ENCODE measurements at places on chromosomes 7 and 10.

GRCh38 chr7:77655836-77656455, 40.3 kb upstream of the RSBN1L start:
- H3K27ac ChIP-seq: no peak overlapping the region
- peaks cover 6% of the 10 kb centered on the region for H3K36me3 ChIP-seq
- no peak for DNase-seq
- no peaks in the 10 kb centered on the region for H3K27me3 ChIP-seq
- H3K4me1 ChIP-seq: no peaks in the 10 kb centered on the region

DNA sequence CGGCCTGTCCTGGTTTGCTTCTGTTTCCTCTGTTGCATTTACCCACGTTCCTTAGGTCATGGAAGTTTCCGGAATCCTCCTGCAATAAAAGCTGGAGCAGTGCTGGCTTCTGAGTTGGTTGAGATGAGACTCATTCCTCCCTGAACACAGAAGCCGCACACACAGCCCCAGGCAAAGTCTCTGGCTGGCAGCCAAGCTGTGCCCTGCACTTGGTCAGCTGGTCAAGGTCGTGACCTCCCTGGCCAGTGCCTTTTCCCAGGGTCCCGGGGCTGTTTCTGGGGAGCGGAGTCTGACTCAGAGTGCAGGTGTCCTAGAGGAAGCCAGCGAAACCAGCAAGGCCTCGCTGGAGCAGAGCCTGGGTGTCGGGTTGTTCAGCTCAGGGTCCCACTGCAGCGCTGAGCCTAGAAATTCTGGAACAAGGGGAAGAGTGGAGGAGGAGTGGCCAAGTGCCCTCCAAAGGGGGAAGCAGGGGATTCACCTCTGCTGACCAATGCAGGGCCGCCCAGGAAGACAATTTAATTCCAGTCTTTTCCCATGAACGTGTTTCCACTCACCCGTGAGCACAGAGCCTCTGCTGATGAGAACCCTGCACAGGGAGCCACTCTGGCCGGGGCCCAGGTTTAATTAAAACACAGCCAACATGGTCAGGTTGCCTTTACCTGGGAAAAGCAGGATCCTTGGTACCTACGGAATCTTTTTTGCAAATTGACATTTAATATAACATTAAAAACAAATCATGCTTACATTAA, 245.5 kb upstream of the PPP2R2D start:
- H3K27ac ChIP-seq: no peak overlapping the region
- no peaks in the 10 kb centered on the region for H3K27me3 ChIP-seq
- no peaks in the 10 kb centered on the region for H3K36me3 ChIP-seq
- H3K4me1 ChIP-seq: peaks cover 1% of the 10 kb centered on the region
- H3K4me3 ChIP-seq: no peak overlapping the region

GRCh38 chr10:47241256-47241655, 58.7 kb upstream of the GDF10 start:
- H3K27me3 ChIP-seq: no peaks in the 10 kb centered on the region
- H3K27ac ChIP-seq: no peak overlapping the region
- H3K36me3 ChIP-seq: no peaks in the 10 kb centered on the region
- DNase-seq: no peak

DNA sequence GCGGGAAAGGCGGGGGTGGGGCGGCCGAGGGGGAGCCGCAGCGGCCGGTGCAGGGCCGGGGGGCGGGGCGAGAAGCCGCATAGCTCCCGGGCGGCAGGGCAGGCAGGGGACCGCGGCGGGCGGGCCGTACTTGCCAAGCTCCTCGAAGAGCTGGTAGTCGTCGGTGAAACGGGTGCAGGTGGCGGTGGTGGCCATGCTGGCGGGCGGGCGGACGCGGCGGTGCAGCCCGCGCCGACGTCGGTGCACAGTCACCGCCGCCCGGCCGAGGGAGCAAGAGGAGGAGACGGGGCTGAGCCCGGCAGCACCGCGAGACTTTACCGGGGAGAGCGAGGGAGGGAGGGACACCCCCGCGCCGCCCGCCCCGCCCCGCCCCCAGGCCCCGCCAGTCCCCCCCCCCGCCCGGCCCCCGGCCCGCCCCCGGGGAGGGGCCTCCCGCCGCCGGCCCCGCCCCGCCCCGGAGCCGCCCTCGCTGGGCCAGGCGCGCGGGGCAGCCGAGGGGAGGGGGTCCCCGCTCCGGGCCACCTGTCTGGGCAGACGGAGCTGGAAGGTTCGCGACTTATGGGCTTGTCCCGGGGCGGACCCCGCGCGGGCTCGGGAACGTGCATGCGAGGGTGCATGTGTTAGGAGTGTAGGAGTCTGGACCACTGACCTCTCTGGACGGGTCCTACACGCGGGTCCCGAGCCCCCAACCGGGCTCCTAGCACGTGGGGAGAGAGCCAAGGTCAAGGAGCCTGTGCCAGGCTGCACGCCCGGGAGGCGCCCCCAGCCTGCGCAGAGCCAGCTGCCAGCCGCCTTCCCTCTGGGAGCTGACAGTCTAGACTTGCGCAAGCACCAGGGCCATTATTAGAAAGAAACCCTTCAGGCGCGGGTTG, at the start of gene CAMK2G:
TSS of gene CAMK2G (minus strand) at position 289 of the 872 bp plus-strand sequence. CDS start at position 195, 94 bp downstream.
- peak within 1 kb of the TSS; percentile 88 for H3K4me3 ChIP-seq
- 0 out of 2 replicates have a peak, but pooled peaks cover 3% of the 10 kb centered on the region for H3K4me1 ChIP-seq
- no peaks in the 10 kb centered on the region for H3K27me3 ChIP-seq
- DNase-seq: peak; percentile 27
- H3K27ac ChIP-seq: no peak within 1 kb of the TSS

GRCh38 chr7:87083865-87084519, 24.5 kb upstream of the ELAPOR2 start:
- DNase-seq: no peak
- no peaks in the 10 kb centered on the region for H3K36me3 ChIP-seq
- H3K4me1 ChIP-seq: no peaks in the 10 kb centered on the region
- H3K27me3 ChIP-seq: no peaks in the 10 kb centered on the region
- H3K27ac ChIP-seq: no peak overlapping the region

DNA sequence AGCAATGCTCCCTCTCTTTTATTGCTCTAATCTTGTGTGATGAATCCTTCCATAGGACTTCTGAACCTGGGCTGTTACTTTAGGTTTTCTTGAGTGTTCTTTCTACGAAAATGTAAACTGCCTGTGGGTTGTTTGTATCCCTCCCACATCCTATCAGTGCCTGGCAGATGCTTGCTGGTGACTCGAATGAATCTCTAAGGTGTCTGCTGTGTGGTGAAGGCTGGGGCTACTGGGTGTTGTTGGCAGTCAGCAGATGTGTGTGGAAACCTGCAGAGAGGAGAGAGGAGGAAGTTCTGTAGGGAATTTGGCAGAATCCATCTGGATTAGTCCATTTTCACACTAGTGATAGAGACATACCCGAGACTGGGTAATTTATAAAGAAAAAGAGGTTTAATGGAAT, 639.4 kb downstream of the CALN1 start:
- no peaks in the 10 kb centered on the region for H3K4me1 ChIP-seq
- H3K27me3 ChIP-seq: no peaks in the 10 kb centered on the region
- H3K36me3 ChIP-seq: no peaks in the 10 kb centered on the region
- no peak overlapping the region for H3K27ac ChIP-seq
- DNase-seq: no peak

Data from iPS DF 6.9 (cell line).